ENCODE measurements at places on chromosomes 2 and 18. TPM values are rescaled to one million over a fixed set of nuclear protein-coding genes. Genes with fewer than 3 reads are reported as not detected.

DNA sequence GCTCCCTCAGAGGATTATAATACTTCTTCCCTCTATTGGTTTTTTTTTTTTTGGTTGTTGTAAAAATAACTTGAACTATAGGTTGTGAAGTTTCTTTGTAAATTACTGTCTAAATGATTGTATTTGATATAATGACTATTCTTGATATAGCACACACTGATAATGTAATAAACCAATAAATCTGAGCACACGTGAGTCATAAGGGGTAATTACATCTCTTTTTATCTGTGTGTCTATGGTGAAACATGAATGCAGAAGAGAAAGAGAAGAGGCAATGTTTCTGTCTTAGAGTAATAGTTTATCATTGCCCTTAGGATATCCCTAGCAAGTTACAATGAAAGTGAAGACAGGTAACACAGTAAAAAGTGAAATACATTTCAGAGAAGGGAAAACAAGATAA lies 64.1 kb upstream of the RAPGEF4 start:
- no peak for DNase-seq

DNA sequence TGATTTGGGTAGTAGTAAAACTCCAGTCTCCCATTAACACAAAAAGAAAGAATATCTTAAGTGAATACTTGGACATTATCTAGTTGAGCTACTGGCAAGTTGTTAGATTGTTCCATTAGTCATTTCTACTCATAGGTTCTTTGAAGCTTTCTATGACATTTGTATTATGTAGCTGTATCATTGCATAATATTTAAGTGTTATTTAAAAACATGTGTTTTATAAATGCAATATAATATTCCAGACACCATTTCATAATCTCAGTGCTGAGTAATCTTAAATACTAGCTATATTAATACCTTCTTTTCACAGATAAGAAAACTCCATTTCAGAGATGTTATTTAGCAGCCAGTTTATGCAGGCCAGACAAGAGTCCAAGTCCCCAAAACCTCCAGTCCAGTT lies 271.9 kb downstream of the NCKAP5 start:
- no peak for DNase-seq

- DNase-seq, result no peak
Measured at GRCh38 chr2:127411653-127412369, 6.4 kb upstream of the PROC start.

DNA sequence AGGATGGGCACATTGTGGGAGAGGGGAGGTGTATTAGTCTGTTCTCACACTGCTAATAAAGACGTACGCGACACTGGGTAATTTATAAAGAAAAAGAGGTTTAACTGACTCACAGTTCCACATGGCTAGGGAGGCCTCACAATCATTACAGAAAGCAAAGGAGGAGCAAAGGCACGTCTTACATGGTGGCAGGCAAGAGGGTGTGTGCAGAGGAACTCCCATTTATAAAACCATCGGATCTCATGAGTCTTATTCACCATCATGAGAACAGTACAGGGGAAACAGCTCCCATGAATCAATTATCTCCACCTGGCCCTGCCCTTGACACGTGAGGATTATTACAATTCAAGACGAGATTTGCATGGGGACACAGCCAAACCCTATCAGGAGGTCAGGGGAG lies 266.7 kb downstream of the HAUS1 start:
- DNase-seq, result no peak

DNA sequence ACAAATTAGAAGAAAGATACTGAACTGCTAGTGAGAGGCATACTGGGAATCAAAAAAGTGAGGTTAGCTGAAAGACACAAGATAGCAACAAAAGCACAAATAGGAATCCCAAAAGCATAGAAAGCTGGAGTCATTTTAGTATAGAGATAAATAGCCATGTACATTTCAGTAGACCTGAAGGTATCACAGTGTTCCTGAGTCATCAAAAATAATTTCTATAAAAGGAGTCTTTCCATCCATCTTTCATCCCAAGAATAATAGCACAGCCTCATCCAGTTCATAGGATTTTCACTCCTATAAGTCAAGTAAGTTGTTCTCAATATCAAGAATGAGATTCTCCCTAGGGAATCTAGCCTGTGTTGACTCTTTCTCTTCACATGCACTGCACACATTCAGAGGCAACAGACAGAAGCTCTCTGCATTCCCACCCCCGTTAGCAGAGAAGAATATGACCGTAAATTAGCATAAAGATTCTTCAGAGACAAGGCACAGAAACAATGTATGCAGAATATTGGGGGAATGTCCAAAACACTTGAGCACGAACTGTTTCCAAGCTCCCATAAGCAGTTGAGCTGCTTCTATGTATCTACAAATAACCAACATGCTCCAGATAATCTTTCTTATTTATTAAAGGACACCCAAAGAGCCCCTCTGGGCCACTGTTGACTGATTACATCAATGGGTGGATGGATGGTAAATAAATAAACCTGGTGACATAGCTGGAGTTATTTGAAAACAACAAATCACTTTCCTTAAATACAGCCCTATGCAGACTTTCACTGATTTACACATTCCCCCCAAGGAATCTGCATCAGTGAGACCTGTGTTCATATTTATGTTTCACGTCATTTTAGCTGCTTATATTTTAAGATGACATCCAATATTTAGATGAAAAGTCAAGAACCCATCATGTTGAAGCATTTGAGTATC lies 174.5 kb upstream of the PKDCC start:
- no peak for DNase-seq

DNA sequence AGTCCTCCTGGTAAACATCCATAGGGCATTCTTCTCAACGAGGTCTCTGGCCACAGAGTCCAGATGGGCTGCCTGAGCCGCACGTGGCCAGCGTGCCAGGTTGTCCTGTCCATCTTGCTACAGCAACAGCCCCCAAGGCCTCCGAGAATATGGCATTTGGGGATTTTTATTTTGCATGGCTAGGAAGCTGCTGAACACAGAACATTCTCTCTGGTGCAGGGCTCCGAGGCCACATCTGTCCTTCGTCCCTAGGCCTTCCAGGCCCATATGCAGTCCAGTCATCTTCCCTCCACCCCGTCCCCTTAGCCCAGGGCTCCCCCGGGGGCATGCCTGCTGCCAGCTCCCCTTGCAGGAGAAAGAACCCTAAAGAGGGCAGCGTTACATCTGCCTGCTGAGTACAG lies 2.3 kb downstream of the HDAC4 start:
- DNase-seq, result no peak

- DNase-seq, result no peak
Measured at GRCh38 chr2:218219934-218220333, 2.9 kb downstream of the ARPC2 start.

- DNase-seq, result no peak
Measured at GRCh38 chr2:236107536-236107935, 60.6 kb downstream of the GBX2 start.

DNA sequence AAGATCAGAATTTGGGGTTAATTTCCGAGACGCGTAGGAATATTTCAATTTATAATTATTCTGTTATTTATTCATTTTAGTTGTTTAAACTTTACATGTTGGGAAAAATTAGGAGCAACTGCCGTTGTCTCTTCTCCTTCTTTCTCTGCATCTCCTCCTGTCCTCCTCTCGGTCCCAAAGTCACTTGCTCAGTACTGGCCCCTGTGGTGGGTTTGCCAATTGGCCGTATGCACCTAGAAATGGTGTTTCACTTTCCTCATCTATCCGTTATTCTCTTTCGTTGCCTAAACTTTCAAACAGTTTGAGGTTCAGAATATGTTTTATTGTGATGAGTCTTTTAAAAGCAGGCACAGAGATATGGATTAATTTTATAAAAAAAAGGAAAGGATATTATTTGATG lies 517.9 kb downstream of the PLCL1 start:
- DNase-seq, result no peak

DNA sequence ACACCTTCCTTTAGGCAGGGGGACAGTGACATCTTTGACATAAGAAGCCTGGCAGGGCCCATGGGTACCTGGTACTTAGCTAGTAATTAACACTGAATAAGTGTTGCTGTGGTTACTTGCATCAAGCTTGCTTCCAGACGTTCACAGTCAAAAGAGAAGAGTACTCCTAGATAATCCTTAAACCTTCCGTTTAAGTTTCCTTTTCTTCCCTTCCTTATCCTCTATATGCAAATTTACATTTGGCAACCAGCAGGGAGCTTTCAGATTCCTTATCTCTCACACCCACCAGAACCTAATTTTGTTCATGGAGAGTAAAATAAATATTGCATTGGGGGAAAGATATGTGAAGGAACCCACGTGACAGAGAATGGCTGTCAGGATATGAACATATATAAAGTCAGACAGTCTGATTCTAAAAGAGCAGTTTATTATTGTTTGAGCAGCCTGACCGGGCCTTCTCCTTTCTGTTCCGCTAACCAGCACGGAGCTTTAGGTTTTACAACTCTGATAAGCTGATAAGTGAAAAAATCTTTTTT lies 7.8 kb upstream of the RAB31 start:
- DNase-seq, result no peak

- DNase-seq, result no peak
Measured at GRCh38 chr2:157418239-157418641, 25.6 kb downstream of the CYTIP start.

DNA sequence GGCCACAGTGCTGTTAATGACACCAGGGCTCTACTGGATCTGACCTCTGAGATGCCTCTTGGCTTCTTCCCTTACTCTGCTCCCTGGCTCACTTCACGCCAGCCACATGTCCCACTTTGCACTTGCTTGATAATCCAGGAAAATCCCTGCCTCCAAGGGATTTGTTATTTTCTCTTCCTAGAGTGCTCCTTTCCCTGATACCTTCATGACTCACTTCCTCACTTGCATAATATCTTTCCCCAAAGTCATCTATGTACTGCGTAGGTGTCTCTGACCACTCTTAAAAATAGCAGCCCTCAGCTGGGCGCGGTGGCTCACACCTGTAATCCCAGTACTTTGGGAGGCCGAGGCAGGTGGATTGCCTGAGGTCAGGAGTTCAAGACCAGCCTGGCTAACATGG lies 572.3 kb downstream of the PLCL1 start:
- no peak for DNase-seq

GRCh38 chr2:85709401-85709811 lies 15.2 kb downstream of the GNLY start:
- DNase-seq, result no peak

DNA sequence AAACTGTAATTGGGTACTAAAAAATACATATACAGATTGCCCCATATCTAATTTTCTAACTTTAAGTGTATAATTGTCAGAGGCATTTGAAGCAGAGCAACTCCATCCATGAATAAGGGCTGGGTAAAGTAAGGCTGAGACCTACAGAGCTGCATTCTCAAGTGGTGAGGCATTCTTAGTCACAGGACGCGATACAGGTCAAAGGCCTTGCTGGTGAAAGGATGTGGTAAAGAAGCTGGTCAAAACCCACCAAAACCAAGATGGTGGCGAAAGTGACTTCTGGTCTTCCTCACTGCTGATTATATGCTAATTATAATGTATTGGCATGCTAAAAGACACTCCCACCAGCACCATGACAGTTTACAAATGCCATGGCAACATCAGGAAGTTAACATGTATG lies 50.0 kb downstream of the SLC8A1 start:
- DNase-seq, result no peak

- peak; percentile 61 for DNase-seq
Measured at GRCh38 chr18:22563164-22563583, 145.5 kb upstream of the CTAGE1 start.

- DNase-seq, result no peak
Measured at GRCh38 chr2:139201516-139201915, 421.3 kb upstream of the NXPH2 start.

DNA sequence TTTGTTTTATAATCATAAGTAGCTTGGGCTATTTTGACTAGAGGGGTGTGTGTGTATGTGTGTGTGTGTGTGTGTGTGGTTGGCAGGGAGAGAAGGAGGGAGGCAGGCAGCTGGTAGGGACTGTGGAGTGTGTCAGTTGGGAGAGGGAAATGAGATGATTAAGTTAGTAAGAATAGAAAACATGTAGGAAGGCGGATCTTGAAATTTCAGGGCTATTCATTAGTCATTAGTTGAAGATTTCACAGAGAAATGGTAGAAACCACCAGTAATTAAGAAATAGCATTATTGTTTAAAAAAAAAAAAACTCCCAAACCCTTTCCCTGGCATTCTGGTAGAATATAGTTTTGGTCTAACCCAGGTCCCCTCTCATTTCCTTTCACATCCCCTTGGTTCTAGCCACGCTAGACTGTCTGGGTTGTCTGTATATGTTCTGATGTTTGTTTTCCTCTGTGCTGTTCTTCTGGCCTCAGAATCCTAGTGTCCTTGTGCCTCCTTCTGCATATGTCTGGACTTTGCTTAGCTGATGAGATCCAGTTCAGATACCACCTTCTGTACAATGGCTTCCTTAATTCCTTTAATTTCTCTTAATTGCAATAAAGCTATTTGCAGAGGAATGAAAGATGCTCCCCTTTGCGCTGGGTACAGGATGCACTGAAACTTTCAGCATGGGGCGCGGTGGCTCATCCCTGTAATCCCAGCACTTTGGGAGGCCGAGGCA lies 161.6 kb downstream of the NEDD4L start:
- DNase-seq, result peak; percentile 65

DNA sequence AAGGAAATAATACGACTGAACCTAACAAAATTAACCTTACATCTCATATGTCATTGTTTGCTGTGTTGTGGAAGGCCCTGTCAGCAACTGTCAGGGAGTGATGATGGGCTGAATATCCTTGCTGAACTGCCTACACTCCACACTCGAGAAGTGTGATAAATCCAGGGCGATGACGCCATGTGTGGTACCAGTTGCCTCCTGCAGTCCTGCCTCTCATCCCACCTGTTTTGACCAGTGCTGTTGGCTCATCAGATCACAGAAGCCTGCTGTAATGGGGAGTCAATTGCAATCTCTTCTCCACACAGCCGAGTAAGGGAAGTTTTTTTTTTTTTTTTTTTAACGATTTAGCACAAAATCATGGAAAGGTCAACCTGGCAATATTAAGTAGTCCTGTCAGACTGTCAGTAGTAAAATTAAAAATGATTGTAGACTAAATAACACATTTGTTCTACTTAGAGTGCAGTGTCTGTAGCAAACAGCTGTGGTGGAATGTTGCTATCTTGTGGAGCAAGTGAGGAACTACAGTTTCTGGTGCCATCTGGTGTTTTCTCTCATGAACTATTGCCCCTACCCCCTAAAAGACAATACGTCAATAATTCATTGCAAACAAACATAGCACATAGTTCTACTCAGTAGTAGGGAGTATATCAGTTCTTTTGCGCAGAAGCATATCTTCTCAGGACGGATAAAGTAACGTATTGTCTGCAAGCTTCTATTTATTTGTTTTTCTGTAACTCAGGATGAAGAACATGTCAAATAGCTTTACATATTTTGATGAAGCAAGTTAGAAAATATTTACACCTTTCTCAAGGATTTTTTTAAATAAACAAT lies 347.6 kb downstream of the CTNNA2 start:
- DNase-seq, result no peak

GRCh38 chr2:104744537-104744936 lies 109.4 kb upstream of the POU3F3 start:
- DNase-seq, result no peak

The INO80D gene
- 23.5 TPM for total RNA-seq

The MROH2A gene
- not detected for total RNA-seq

The ESPNL gene
- 1.4 TPM for total RNA-seq

The CDH20 gene
- 11.6 TPM for total RNA-seq

The DRC1 gene
- total RNA-seq, result not detected

The GLB1L gene
- 13.7 TPM for total RNA-seq

The STRN gene
- 22.6 TPM for total RNA-seq

The PAIP2B gene
- total RNA-seq, result 5.9 TPM

The NAT8 gene
- 0.71 TPM for total RNA-seq

The EMILIN1 gene
- total RNA-seq, result 243 TPM

The ZNF521 gene
- total RNA-seq, result 46.4 TPM

The GKN1 gene
- 1.5 TPM for total RNA-seq

The KCNIP3 gene
- 1.3 TPM for total RNA-seq

All from adrenal gland (tissue), 19 donors.